ENCODE measurements at places on chromosomes 2 and 18. TPM values are rescaled to one million over a fixed set of nuclear protein-coding genes. Genes with fewer than 3 reads are reported as not detected.

GRCh38 chr18:75264926-75265597, 54.5 kb downstream of the TSHZ1 start:
- no peak for DNase-seq
- no peaks in the 10 kb centered on the region for H3K4me1 ChIP-seq
- no peaks in the 10 kb centered on the region for H3K27me3 ChIP-seq
- no peaks in the 10 kb centered on the region for H3K36me3 ChIP-seq
- no peak overlapping the region for H3K4me3 ChIP-seq
- no peak overlapping the region for H3K27ac ChIP-seq

DNA sequence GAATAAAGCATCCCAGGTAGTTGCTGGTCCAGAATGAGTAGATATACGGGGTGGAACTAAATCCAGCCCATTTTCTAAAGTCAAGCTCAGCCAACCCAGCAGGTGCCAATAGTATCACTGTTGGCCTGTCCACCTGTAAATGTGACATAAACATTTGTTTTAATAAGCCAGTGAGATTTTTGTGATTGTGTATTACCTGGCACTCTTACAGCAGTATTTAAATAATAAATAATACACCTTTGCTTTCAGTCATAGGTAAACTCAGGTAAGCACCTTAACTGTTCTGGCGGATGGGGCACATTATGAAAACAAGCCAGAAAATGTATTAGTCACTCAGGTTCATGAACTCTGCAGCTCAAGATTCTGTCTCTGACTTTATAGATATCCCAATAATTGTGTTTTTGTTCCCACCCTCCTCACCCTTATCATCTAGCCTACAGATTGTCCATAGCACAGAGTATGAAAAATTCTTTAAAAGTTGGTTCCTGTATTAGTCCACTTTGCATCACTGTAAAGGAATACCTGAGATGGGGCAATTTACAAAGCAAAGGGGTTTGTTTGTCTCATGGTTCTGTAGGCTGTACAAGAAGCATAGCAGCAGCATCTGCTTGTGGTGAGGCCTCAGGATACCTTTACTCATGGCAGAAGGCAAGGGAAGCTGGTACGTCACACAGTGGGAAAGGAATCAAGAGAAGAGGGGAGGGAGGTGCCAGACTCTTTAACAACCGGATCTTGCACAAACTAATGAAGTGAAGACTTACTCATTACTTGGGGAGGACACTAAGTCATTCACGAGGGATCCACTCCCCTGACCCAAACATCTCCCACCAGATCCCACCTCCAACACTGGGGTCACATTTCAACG, 73.0 kb upstream of the CYRIA start:
- H3K36me3 ChIP-seq, result no peaks in the 10 kb centered on the region
- no peaks in the 10 kb centered on the region for H3K4me1 ChIP-seq
- H3K27ac ChIP-seq, result no peak overlapping the region
- no peak overlapping the region for H3K4me3 ChIP-seq
- DNase-seq, result no peak

GRCh38 chr2:133378386-133378785, 189.9 kb downstream of the NCKAP5 start:
- DNase-seq, result no peak
- H3K4me1 ChIP-seq, result no peaks in the 10 kb centered on the region
- no peak overlapping the region for H3K27ac ChIP-seq
- no peak overlapping the region for H3K4me3 ChIP-seq

DNA sequence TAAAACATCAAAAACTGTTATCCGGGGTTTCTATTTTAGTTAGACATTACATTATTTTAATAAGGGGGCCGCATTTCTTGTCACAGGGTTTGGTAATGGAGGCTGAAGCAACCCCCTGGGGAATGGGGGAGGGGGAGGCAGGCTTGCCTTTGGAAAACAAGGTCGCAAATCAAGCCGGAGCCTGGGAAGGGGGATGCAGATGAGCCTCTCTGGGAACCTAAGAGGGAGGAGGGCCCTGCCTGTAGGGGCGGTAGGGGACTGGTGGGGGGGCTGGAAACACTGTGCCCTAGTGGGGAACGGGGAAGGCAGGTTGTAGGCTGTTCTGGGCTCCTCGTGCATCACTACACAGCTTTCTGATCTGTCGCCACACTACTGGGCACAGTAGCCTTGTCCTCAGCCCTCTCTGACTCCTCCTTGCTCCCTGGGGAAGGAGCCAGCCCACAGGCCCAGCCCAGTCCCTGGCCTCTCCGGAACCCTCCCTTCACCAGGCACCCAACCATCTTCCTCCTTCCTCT, 170.2 kb upstream of the SMAD2 start:
- no peaks in the 10 kb centered on the region for H3K27me3 ChIP-seq
- no peaks in the 10 kb centered on the region for H3K4me1 ChIP-seq
- no peak overlapping the region for H3K27ac ChIP-seq

DNA sequence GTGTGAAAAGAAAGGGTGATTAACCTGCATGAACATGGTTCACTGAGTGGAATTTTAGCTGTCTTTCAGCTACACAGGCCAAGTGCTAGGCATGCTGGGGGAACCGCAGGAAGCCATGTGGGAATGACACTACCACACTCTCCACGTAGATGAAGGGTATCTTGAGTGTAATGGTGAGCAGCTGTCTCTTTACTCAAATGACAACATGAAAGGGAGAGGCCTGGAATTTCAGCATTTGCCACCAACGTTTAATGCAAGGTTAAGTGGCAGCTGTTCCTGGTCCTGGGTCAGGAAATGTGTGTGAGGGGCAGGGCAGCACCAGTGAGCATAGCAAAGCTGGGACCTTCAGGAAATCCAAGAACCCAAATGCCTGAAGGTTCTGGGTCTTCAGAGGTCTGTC, 588.4 kb downstream of the SLC4A3 start:
- no peaks in the 10 kb centered on the region for H3K36me3 ChIP-seq
- no peak for DNase-seq
- H3K4me3 ChIP-seq, result no peak overlapping the region
- no peaks in the 10 kb centered on the region for H3K4me1 ChIP-seq
- H3K27ac ChIP-seq, result no peak overlapping the region
- no peaks in the 10 kb centered on the region for H3K27me3 ChIP-seq

GRCh38 chr18:46312221-46312620, 208.0 kb downstream of the HAUS1 start:
- no peak for DNase-seq
- H3K4me1 ChIP-seq, result no peaks in the 10 kb centered on the region
- no peak overlapping the region for H3K27ac ChIP-seq

Gene GGCX
- 23.3 TPM for total RNA-seq

GRCh38 chr2:12811916-12812315, 95.2 kb downstream of the TRIB2 start:
- DNase-seq, result no peak
- peaks cover 10% of the 10 kb centered on the region for H3K4me1 ChIP-seq
- no peaks in the 10 kb centered on the region for H3K27me3 ChIP-seq
- H3K4me3 ChIP-seq, result no peak overlapping the region
